ENCODE measurements at places on chromosomes 6 and 20.

DNA sequence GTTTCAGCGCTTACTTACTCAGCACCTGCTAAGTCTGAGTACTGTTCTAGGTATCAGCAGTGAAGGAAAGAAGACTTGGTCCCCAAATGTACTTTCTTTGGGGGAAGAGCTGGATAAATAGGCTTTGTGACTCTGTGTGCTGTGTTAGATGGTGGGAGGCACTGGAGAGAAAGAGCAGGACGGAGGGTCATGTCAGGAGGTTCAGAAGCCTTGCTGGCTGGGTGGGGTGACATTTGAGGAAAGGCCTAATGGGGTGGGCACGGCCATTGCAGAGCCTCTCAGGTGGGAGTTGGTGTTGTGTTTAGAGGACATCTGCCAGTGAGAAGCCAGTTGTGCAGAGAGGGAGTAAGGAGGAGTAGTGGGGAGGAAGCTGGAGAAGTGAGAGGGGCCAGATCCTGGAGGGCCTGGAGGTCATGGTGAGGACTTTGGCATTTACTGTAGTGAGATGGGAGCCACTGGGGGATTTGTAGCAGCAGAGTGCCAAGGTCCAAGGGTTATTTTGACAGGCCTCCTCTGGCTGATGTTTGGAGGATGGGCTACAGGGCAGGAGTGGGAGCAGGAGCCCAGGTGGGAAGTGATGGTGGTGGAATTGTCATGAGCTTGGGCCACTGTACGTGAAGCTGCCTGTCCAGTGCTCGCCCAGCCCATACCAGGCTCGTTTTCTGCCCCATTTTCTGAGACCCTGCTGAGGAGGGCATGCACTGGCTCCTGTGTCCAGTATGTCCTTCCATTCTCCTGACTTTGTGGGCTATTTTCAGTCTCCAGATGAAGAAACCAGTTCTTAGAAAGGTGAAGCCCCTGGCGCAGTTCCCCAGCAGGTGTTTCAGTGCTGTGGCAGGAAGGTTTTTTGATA is 886 bp downstream of the SDCBP2 start:
- no peak for DNase-seq

- no peak for DNase-seq
Observed at GRCh38 chr6:134115715-134116074, 63.3 kb upstream of the SLC2A12 start.

- no peak for DNase-seq
Observed at GRCh38 chr6:7938562-7939183, 28.1 kb upstream of the TXNDC5 start.

- no peak for DNase-seq
Observed at GRCh38 chr20:42923348-42923918, 266.3 kb downstream of the PTPRT start.

GRCh38 chr6:52497652-52498408 is 77.7 kb downstream of the EFHC1 start:
- no peak for DNase-seq

- no peak for DNase-seq
Observed at GRCh38 chr6:136499370-136499769, 50.9 kb downstream of the MAP7 start.

- no peak for DNase-seq
Observed at GRCh38 chr20:8127553-8128255, 4.4 kb upstream of the PLCB1 start.

GRCh38 chr20:49915118-49915379 is 280 bp downstream of the SPATA2 start:
- DNase-seq = no peak

- DNase-seq = no peak
Observed at GRCh38 chr20:43404878-43405277, 52.8 kb upstream of the SRSF6 start.

Data from activated effector memory CD4-positive, alpha-beta T cell treated with Interleukin-2 at 50 U/mL for 16 hours (primary cell).